ENCODE measurements at places on chromosomes 4 and X.
A peak's percentile ranks its signal among the peaks of the same experiment; 100 is the strongest.

- no peak for DNase-seq
- H3K27ac ChIP-seq = no peak overlapping the region
- no peaks in the 10 kb centered on the region for H3K4me1 ChIP-seq
- H3K27me3 ChIP-seq = no peaks in the 10 kb centered on the region
Observed at GRCh38 chrX:155888139-155888538, 7.0 kb downstream of the VAMP7 start.

GRCh38 chrX:31593353-31593752 lies 521.5 kb upstream of the FTHL17 start:
- H3K27me3 ChIP-seq = no peaks in the 10 kb centered on the region
- no peaks in the 10 kb centered on the region for H3K4me1 ChIP-seq
- no peak overlapping the region for H3K27ac ChIP-seq
- no peaks in the 10 kb centered on the region for H3K36me3 ChIP-seq
- no peak overlapping the region for H3K4me3 ChIP-seq
- no peak for DNase-seq

GRCh38 chr4:189143263-189143952 lies 797.3 kb upstream of the FRG1 start:
- H3K4me3 ChIP-seq = no peak overlapping the region
- no peak overlapping the region for H3K27ac ChIP-seq

- no peaks in the 10 kb centered on the region for H3K27me3 ChIP-seq
- no peak overlapping the region for H3K27ac ChIP-seq
- no peak overlapping the region for H3K4me3 ChIP-seq
Observed at GRCh38 chr4:47855350-47855749, 17.5 kb upstream of the CORIN start.

DNA sequence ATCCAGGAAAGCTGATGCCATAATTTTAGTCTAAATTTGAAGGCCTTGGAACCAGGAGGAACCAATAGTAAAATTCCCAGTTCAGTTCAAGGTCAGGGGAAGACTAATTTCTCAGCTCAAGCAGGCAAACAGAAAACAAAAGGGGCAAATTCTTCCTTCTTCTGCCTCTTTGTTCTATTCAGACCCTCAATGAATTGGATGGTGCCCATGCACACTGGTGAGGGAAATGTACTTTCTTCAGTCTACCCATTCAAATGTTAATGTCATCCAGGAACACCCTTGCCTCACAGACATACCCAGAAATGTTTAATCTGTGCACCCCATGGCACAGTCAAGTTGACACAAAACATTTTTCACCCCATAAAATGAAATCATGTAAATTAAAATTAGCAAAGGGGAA lies 1851.2 kb upstream of the ADGRL3 start:
- H3K4me1 ChIP-seq = no peaks in the 10 kb centered on the region
- no peaks in the 10 kb centered on the region for H3K36me3 ChIP-seq
- H3K4me3 ChIP-seq = no peak overlapping the region
- H3K27ac ChIP-seq = no peak overlapping the region

DNA sequence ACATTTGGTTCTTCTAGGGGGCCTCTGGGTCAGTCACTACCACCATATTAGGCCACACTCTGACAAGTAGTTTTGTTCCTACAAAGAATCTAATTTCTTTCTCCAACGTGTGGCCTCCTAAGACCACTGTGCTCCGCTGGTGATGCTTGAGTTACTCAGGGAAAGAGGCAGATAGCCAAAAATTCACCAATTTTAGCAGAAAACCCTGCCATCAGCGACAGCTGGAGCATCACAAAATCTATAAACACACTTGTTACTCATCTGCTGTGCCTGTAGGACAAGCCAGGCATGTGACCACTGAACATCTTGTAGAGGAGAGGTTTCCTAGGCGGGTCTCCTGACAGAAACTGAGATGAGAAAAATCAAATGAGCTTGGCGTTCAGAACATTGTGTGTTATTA lies 105.4 kb downstream of the SYNPO2 start:
- H3K4me3 ChIP-seq = no peak overlapping the region
- H3K27ac ChIP-seq = peak overlapping the region; percentile 74
- no peaks in the 10 kb centered on the region for H3K27me3 ChIP-seq
- no peak for DNase-seq

- no peaks in the 10 kb centered on the region for H3K27me3 ChIP-seq
- H3K4me3 ChIP-seq = no peak overlapping the region
- H3K36me3 ChIP-seq = peaks cover 82% of the 10 kb centered on the region
- no peaks in the 10 kb centered on the region for H3K4me1 ChIP-seq
- no peak for DNase-seq
Observed at GRCh38 chr4:70830054-70830453, 9.6 kb downstream of the GRSF1 start.

GRCh38 chr4:7650606-7651385 lies 216.1 kb upstream of the PSAPL1 start:
- H3K27me3 ChIP-seq = peaks cover 42% of the 10 kb centered on the region
- H3K27ac ChIP-seq = no peak overlapping the region
- no peaks in the 10 kb centered on the region for H3K36me3 ChIP-seq
- DNase-seq = peak; percentile 56
- H3K4me3 ChIP-seq = no peak overlapping the region

- H3K27ac ChIP-seq = no peak overlapping the region
- no peak for DNase-seq
- no peaks in the 10 kb centered on the region for H3K27me3 ChIP-seq
- H3K36me3 ChIP-seq = no peaks in the 10 kb centered on the region
- H3K4me3 ChIP-seq = no peak overlapping the region
Observed at GRCh38 chr4:179291657-179292056, 1849.4 kb upstream of the AGA start.

- H3K4me1 ChIP-seq = no peaks in the 10 kb centered on the region
- no peaks in the 10 kb centered on the region for H3K27me3 ChIP-seq
- no peak for DNase-seq
- no peaks in the 10 kb centered on the region for H3K36me3 ChIP-seq
- no peak overlapping the region for H3K4me3 ChIP-seq
Observed at GRCh38 chrX:95675794-95676193, 1008.8 kb upstream of the DIAPH2 start.

DNA sequence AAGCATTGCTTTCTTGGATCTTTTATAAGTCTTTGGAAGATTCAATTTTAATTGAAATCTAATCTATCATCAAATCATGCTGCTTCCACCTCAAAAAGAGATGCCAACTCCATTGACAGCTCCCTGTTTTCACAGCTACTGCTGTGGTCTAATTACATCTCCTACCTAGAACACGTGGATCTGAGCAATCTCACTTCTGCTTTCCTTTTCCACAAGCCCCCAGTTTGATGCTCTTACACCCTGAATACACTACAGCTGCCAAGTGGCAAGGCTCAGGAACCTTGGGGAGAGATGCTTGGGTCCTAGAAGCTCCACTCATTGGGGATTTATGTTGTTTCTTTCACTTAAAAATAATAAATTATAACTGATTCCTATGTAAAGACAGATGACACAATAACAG lies 172.0 kb downstream of the CFAP299 start:
- no peaks in the 10 kb centered on the region for H3K4me1 ChIP-seq
- H3K36me3 ChIP-seq = no peaks in the 10 kb centered on the region
- H3K27me3 ChIP-seq = no peaks in the 10 kb centered on the region
- no peak overlapping the region for H3K4me3 ChIP-seq
- no peak overlapping the region for H3K27ac ChIP-seq
- DNase-seq = no peak

- H3K36me3 ChIP-seq = no peaks in the 10 kb centered on the region
- no peak for DNase-seq
- no peak overlapping the region for H3K4me3 ChIP-seq
- H3K4me1 ChIP-seq = no peaks in the 10 kb centered on the region
Observed at GRCh38 chrX:11792461-11793421, 34.7 kb downstream of the MSL3 start.

- H3K36me3 ChIP-seq = no peaks in the 10 kb centered on the region
- H3K4me1 ChIP-seq = no peaks in the 10 kb centered on the region
- H3K4me3 ChIP-seq = no peak overlapping the region
- DNase-seq = no peak
Observed at GRCh38 chr4:20020056-20020455, 231.6 kb upstream of the SLIT2 start.

DNA sequence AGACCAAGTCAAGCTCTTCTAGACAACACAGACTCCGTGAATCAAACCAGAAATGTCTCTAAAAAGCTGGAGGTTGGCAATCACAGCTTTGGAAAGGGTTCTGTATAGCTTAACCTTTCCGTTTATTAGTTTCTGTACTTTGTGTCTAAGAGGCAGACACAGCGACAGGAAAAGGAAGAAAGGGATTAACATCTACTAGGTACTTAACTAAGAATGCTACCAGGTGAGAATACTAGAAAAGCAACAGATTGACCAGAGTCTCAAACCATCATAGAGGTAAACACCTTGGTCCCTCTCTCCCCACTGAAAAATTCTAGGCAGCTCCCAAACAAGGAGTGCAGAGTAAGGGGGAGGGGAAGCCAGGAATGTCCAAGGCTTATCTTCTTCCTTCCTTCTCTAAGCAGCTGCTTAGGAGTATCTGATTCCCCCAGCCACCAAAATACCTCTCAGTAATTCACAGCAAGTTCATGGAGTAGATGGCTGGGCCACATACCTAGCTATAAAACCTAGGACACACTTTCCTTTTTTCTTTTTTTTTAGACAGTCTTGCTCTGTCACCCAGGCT lies 80.8 kb downstream of the APBB2 start:
- DNase-seq = no peak
- H3K4me3 ChIP-seq = no peak overlapping the region
- no peaks in the 10 kb centered on the region for H3K36me3 ChIP-seq
- H3K27me3 ChIP-seq = no peaks in the 10 kb centered on the region

GRCh38 chr4:16334601-16335000 lies 108.3 kb upstream of the TAPT1 start:
- H3K27ac ChIP-seq = no peak overlapping the region
- no peak for DNase-seq
- no peaks in the 10 kb centered on the region for H3K4me1 ChIP-seq
- no peaks in the 10 kb centered on the region for H3K36me3 ChIP-seq
- no peak overlapping the region for H3K4me3 ChIP-seq

- no peaks in the 10 kb centered on the region for H3K36me3 ChIP-seq
- peak; percentile 42 for DNase-seq
- peaks cover 16% of the 10 kb centered on the region for H3K4me1 ChIP-seq
- H3K27me3 ChIP-seq = no peaks in the 10 kb centered on the region
- H3K4me3 ChIP-seq = no peak overlapping the region
- H3K27ac ChIP-seq = no peak overlapping the region
Observed at GRCh38 chr4:174423257-174423944, 98.9 kb downstream of the HPGD start.

- H3K27me3 ChIP-seq = peaks cover 48% of the 10 kb centered on the region
- H3K4me1 ChIP-seq = peaks cover 12% of the 10 kb centered on the region
- no peak overlapping the region for H3K27ac ChIP-seq
- no peak for DNase-seq
- H3K36me3 ChIP-seq = no peaks in the 10 kb centered on the region
- no peak overlapping the region for H3K4me3 ChIP-seq
Observed at GRCh38 chr4:8268211-8268610, 1.3 kb upstream of the HTRA3 start.

- no peak overlapping the region for H3K27ac ChIP-seq
- H3K36me3 ChIP-seq = no peaks in the 10 kb centered on the region
- no peak overlapping the region for H3K4me3 ChIP-seq
Observed at GRCh38 chrX:3757510-3758025, 44.1 kb upstream of the PRKX start.

GRCh38 chr4:93791570-93792195 lies 36.9 kb upstream of the ATOH1 start:
- no peaks in the 10 kb centered on the region for H3K4me1 ChIP-seq
- H3K36me3 ChIP-seq = no peaks in the 10 kb centered on the region
- H3K4me3 ChIP-seq = no peak overlapping the region
- DNase-seq = peak; percentile 42
- peaks cover 3% of the 10 kb centered on the region for H3K27me3 ChIP-seq

GRCh38 chr4:141705747-141706377 lies 69.5 kb downstream of the IL15 start:
- no peak overlapping the region for H3K4me3 ChIP-seq
- H3K27me3 ChIP-seq = no peaks in the 10 kb centered on the region
- H3K27ac ChIP-seq = no peak overlapping the region
- no peaks in the 10 kb centered on the region for H3K4me1 ChIP-seq
- no peaks in the 10 kb centered on the region for H3K36me3 ChIP-seq

DNA sequence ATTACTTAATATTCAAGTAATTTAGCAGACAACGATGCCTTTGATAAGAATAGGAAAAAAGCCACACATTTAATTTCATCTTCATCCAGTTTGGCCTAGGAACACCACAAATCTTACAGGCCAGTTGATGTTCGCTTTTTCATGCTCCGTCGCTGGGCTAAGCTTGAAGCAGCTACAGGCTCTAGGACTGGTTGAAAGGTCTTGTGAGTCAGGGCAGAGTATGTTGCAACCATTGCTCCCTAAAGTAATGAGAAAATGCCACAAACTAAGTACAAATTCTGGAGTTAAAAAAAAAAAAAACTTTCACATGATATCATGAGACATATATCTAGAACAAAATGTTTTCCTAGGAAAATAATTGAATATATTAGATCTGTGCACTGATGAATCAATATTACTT lies 123.8 kb downstream of the RPS6KA6 start:
- no peaks in the 10 kb centered on the region for H3K4me1 ChIP-seq
- H3K27me3 ChIP-seq = no peaks in the 10 kb centered on the region
- DNase-seq = no peak
- no peaks in the 10 kb centered on the region for H3K36me3 ChIP-seq

- no peaks in the 10 kb centered on the region for H3K4me1 ChIP-seq
- H3K4me3 ChIP-seq = no peak overlapping the region
- DNase-seq = no peak
- H3K36me3 ChIP-seq = no peaks in the 10 kb centered on the region
Observed at GRCh38 chr4:7460566-7460965, 25.8 kb upstream of the PSAPL1 start.

DNA sequence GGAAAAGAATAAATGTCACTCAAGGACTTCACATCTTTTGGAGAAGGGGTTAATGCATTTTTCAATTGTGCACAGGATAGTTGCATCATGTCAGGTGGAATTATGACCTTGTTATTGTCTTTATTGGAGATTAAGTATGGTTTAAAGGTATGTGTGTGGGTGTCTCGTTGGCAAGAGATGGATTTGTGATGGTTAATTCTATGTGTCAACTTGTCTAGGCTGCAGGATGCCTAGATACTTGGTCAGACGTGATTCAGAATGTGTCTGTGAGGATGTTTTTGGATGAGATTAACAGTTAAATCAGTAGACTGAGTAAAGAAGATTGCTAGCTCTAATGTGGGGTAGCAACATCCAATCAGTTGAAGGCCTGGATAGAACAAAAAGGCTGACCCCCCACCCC lies 42.2 kb upstream of the HSD17B10 start:
- H3K27ac ChIP-seq = no peak overlapping the region
- no peak for DNase-seq
- H3K27me3 ChIP-seq = no peaks in the 10 kb centered on the region
- H3K4me1 ChIP-seq = no peaks in the 10 kb centered on the region
- no peak overlapping the region for H3K4me3 ChIP-seq
- H3K36me3 ChIP-seq = no peaks in the 10 kb centered on the region

GRCh38 chr4:92236877-92237276 lies 66.9 kb upstream of the GRID2 start:
- no peaks in the 10 kb centered on the region for H3K27me3 ChIP-seq
- H3K4me1 ChIP-seq = no peaks in the 10 kb centered on the region
- DNase-seq = no peak
- no peak overlapping the region for H3K4me3 ChIP-seq
- H3K27ac ChIP-seq = no peak overlapping the region
- no peaks in the 10 kb centered on the region for H3K36me3 ChIP-seq

- H3K4me1 ChIP-seq = no peaks in the 10 kb centered on the region
- no peaks in the 10 kb centered on the region for H3K27me3 ChIP-seq
- no peaks in the 10 kb centered on the region for H3K36me3 ChIP-seq
- no peak for DNase-seq
Observed at GRCh38 chrX:10048076-10048475, 80.9 kb downstream of the CLDN34 start.
